Inflammatory macrophage treated with lipopolysaccharide for 4 hours (primary cell): ENCODE measurements at places on chromosomes 16 and 17.
A peak's percentile ranks its signal among the peaks of the same experiment; 100 is the strongest.

DNA sequence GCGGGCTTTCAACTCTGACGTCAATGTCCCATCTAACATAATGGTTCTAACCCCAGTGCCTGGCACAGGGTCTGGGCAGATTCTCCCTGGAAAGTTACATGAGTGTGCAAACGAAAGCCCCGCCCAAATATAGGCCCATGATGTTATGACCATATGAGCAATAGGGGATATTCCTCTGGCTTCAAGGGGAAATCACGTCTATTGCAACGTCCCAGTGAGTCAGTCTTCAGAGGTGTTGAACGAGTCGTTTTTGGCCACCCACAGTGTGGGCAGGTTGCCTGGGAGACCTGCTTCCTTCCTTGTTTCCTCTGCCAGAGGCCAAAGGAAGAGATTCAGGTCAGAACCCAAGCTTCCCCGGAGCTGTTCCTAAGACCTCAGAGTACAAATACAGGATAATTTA lies 30.3 kb downstream of the PIK3R5 start:
- peak; percentile 99 for DNase-seq

DNA sequence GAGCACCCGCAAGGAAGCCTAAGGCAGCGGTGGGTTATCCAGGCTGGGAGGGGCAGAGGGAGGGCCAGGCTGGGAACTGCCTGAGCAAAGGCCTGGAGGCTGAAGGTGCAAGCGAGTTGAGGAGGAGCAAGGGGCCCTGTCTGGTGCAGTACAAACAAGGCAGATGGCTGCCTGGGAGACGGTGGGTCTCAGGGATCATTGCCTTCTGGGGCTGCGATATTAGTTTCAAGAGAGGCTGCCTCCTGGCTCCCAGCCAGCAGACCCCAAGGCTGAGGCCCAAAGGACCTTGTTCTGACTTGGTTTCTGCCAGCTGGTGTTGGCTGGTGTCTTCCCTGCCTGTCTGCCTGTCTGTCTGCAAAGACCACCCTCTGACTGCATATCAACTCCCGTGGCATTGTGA lies 154.0 kb downstream of the IRF8 start:
- no peak for DNase-seq

- DNase-seq, result no peak
Observed at GRCh38 chr17:79315358-79316105, 240.9 kb downstream of the ENGASE start.

DNA sequence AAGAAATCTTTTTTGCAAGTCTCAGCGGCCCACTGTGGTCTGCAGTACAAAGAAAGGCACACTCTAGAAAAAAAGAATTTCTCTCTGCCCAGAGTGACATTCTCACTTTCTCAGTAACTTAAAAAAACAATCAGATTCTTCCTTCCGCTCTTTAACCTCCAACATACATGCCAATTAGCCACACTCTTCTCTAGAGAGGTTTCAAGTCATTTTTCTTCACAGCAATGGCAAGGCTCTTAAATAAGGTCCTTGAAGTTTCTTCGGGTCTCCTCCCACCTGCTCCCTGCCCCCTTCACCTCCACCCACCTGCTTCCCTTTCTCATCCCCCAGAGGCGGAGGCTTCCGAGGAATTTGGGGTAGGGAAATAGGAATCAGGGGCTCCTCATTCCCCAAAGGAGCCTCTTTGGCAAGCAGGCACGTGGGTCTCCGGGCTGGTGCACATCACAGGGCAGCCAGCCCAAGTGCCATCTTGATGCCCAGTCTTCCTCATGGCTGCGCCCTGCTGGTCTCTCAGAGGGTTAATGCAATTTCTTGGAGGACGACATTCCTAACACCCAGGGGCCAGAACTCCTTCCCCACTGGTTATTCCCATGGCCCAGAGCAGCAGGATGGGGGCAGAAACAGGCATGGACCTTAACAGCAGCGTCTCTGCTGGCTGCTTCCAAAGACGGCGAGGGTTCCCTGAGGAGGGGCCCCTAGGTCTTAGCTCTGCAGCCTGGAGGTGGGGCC lies 855 bp upstream of the MEOX1 start:
- no peak for DNase-seq

DNA sequence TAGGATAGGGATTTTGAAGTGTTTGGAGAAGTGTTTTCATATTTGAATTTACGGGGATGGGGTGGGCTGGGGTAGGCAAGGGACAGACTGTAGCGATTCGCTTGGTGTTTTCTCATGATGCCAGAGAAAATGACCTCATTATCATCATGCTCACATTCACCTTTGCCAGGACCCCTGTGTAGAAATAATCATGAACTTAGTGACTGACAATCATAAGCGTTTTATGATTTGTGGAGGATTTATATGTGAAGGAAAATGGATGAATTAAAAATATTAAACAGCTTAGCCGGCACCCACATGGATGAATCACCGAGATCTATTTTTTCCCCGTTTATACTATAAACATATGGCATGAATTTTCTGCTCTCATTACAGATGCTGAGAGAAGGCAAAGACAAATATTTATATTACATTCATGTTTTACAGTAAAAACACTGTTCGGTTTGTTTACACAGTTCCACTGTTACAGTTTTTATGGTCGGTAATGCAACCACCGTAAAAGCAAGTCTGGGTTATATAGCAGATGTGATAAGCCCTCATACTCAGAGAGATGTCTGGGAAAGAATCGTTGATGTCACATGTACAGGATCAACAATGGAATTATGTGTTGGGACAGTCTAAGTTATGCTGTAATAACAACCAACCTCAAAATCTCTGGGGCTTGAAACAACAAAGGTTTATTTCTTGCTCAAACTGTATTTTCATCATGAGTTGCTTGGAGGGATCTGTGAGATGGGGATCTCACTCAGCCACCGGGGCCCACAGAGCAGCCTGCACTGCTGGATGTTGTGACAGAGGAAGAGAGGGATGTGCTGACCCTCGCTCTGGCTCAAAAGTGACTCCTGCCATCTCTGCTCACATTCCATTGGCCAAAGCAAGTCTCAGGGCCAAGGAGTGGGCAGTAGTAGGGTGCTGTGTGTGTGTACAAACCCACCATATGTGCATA lies 85.1 kb downstream of the WWOX start:
- no peak for DNase-seq

- DNase-seq, result no peak
Observed at GRCh38 chr17:79023180-79023705, 726 bp upstream of the C1QTNF1 start.

DNA sequence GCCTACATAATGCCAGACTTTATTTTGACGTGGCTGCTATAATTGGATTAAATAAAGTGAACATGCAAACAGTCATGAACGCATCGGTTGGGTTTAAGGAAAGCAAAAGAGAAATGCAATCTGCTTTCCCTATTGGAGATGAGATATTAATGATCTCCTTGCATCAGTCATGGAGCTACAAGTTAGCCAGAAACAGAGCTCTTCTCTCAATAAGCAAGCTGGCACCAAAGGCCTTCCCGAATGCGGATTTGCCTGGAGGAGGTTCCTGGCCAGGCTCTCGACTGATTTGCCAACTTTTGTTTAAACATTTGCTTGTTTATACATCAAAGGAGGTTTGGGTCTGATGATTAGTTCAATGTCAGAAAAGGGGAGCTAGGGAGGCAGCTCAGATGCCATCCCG lies 318.4 kb downstream of the XYLT1 start:
- no peak for DNase-seq

DNA sequence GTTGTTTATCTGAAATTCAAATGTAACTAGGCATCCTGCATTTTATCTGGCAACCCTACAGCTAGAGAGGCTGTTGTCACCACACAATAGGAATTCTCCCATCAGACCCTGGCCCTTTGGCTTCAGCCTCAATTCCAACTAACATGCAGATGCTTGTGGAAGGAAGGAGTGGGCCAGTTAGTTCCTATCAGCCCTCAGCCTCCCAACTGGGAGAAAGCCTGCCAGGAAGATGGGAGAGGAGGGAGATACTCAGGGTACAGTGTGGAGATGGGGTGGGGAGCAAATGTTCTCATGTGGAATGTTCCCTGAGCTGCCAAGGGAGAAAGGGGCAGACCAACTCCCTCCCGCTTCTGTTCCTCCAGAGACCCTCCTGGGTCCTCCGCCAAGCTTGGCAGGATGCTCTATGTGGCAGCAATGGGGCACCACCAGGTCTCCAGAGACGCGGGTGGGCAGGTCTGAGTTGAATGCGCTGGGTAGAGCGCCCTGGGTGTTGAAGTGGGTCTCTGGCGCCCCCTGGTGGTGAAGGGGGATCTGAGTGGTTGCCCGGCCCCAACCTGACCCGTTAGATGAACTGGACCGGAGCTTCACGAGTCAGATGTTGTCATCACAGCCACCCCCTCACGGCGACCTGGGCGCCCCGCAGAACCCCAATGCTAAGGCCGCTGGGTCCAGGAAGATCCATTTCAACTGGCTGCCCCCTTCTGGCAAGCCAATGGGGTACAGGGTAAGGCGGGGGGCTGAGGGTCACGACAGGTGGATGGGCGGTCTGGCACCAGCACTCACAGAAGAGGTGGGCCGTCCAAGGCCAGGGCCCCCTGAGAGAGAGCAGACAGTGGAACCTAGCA lies 15.2 kb downstream of the GALK1 start:
- peak; percentile 78 for DNase-seq

GRCh38 chr17:36880268-36880905 lies 56.9 kb upstream of the LHX1 start:
- no peak for DNase-seq

DNA sequence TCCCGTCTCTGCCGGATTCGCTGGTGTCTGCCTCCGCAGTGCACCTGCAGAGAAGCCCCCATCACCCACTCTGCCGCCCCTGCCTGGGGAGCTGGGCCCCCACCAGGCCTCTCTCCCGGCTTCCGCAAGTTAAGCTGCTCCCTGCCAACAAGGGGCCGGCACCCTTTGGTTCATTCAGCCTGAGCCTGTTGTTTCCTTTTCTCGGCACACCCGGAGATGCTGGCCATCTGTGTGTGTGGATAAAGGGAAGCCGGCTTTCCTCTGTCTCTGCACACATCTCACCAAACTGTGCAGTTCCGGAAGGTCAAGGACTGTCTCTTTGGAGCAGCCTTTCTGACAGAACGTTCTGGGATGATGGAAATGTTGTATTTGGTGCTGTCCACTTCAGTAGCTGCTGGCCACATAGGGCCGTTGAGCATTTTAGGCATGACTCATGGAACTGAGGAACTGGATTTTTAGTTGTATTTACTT lies 6.8 kb downstream of the MAPK8IP3 start:
- DNase-seq, result no peak

DNA sequence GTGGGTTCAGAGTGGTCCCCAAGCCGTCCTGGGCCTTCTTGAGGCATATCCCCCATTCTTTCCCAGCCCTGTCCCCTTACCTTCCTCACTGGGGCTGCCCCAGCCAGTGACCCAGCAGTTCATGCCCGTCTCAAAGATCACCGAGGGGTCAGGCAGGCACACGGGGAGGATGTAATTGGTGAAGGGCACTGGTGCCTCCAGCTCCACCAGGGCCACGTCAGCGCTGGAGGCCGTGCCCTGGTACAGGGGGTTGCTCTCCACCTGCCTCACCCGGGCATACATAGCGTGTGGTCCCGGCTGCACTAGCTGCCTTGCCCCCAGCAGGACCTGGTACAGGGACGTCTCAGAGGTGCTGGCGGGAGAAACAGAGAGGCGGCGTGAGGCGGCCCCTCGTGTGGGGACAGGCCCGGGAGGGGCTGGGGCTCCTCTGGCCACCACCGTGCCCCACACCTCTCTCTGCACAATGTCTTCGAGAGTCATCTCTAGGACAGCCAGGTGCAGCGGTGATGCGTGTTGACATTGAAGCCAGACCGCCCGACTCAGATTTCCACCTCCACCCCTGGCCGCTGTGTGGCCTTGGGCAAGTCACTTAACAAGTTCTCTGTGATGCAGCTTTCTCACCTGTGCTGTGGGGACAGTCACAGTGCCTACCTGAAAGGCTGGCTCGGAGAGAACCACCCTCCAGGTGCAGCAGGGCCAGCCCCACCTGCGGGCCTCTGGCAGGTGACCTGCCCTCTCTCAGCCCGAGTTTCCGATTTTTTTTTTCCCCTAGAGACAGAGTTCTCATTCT lies 5.8 kb downstream of the PRSS27 start:
- DNase-seq, result no peak
